ENCODE measurements at places on chromosomes 7 and 10.

DNA sequence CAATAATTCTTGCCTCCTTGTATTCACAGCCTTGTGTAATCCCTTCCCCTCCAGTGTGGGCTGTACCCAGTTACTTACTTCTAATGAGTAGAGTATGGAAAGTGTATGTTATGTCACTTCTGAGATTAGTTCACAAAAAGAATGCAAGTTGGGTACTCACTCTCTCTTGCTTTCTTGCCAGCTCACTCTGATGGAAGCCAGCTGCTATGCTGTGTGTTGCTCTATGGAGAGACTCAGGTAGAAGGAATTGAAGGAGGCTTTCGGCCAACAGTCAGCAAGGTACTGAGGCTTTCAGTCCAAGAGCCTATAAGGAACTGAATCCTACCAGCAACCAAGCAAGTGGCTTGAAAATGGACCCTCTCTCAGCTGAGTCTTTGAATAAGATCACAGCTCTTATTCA, 9.7 kb upstream of the BICC1 start:
- no peak for DNase-seq

DNA sequence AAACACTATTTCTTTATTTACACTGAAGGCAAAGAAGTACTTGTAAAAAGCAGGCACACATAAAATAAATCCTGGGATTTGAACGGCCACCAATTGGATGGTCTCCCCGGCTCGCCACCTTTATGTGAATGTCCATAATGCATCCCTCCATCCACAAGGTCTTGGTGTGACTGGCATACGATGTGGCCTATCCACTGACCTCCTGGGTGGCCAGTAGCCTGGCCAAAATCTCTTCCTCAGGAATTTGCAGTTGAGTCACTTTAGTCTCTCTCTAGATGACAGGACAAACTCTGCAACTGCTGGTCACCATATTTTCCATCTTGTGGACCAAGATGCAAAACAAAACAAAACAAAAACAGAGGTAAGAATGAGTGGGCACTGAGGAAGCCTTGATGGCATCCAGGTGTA, 39.1 kb downstream of the CDK1 start:
- DNase-seq: no peak

- peak; percentile 66 for DNase-seq
These were observed 28.7 kb upstream of the PDCD4 start for GRCh38 chr10:110843031-110843430.

GRCh38 chr7:132200141-132200540, 376.1 kb downstream of the PLXNA4 start:
- DNase-seq: no peak

- no peak for DNase-seq
These were observed 115.9 kb upstream of the ADAM12 start for GRCh38 chr10:126504063-126504760.

- no peak for DNase-seq
These were observed 158.5 kb downstream of the TRIL start for GRCh38 chr7:28799619-28800018.

GRCh38 chr7:18421297-18422002, 74.1 kb upstream of the HDAC9 start:
- DNase-seq: no peak

GRCh38 chr7:80552031-80552694, 40.3 kb upstream of the GNAT3 start:
- DNase-seq: no peak

GRCh38 chr10:17915181-17915580, 36.5 kb upstream of the SLC39A12 start:
- no peak for DNase-seq

DNA sequence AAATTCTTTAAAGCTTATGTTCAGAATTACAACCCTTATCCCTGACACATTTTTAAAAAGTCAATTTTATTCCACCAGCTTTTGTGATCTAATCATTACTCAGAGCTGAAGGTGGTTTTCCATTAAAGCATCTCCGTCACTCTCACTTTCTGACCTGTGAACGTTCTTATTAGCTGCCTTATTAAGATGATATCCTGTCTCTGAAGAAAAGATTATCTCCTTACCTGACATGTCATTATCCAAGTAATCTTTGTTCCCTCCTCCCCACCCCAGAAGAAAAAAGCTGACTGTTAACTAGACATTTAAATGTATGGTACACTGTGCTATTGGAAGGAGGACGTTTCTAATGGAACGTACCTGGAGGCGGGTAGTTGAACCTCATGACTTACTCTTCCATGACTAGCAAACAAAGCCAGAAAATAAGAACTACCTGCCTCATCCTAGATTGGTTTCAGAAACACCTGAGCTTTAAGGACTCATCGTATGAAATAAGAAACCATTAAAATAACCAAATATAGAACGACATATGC, 708.7 kb downstream of the PARD3 start:
- no peak for DNase-seq

All from activated T-helper 1 cell treated with anti-CD3 and anti-CD28 coated beads, Interleukin-12 subunit alpha, Interleukin-12 subunit beta, Interleukin-2, Interleukin-4 antibody, amounts not matched to agents 30 ng/mL and 10 ng/mL and 1 ng/mL, durations not matched to agents 14 hours and 24 hours and 36 hours (primary cell).